ENCODE measurements at places on chromosomes 7 and 10.
A peak's percentile ranks its signal among the peaks of the same experiment; 100 is the strongest.

DNA sequence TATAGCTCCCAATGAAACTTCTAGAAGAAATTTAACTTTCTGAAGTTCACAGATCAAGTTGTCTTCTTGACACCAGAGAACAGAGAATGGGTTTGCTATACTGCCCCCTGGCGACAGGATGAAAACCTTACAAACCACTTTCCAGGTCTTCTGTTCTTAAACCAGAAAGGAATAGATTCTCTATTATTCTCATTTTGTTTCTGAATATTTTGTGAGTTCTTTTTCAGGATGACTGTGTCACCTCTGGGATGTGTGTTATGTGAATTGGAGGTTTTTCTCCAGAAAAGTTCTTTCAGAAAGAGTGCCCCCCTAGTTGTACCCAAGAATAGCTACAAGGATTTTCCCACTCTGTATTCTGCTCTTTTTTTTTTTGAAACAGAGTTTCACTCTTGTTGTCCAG is 6.3 kb downstream of the IFT22 start:
- peak; percentile 61 for DNase-seq

GRCh38 chr7:106806556-106806955 is 58.5 kb upstream of the PIK3CG start:
- no peak for DNase-seq

DNA sequence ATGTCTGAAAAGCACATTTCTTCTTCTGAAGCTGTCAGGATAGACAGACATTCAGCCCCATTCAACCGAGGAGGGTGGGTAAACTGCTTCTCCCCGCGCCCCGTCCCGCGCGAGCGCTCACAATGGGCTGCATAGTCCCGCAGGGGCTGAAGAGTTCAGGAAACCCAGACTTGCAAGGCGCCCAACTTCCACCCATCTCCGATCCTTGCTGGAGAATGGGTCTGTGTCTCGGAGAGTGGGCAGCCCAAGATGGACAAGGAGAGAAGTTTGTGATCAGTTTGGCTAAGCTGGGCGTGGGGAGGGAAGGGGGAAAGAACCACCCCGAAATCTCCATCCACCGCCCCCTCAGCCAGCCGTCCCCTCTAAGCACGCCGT is 686 bp downstream of the AASS start:
- DNase-seq = peak; percentile 16

DNA sequence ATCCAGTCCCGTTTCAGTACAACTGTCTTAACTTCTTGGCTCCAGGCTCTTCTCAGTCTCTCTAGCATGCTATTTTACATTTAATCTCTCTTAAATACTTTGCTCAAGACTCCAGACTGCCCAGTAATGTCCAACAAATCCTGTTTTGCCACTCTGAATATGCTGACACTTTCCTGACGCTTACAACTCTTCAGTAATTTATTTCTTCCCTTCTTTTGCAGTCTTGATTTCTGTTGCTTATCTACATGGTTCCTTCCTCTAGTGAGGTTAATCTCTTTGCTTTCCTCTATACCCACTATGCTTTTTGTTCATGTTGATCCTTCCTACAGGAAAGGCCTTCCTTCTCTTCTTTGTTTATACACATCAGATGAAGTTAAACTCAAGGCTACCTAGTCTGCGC is 23.7 kb downstream of the UMAD1 start:
- DNase-seq = no peak

GRCh38 chr7:68334216-68334615 is 1264.1 kb upstream of the AUTS2 start:
- no peak for DNase-seq

- DNase-seq = no peak
Measured at GRCh38 chr10:32120147-32120546, 63.9 kb upstream of the KIF5B start.

- DNase-seq = no peak
Measured at GRCh38 chr7:16028636-16029035, 342.2 kb upstream of the MEOX2 start.

- no peak for DNase-seq
Measured at GRCh38 chr7:18619311-18619710, 123.8 kb downstream of the HDAC9 start.

DNA sequence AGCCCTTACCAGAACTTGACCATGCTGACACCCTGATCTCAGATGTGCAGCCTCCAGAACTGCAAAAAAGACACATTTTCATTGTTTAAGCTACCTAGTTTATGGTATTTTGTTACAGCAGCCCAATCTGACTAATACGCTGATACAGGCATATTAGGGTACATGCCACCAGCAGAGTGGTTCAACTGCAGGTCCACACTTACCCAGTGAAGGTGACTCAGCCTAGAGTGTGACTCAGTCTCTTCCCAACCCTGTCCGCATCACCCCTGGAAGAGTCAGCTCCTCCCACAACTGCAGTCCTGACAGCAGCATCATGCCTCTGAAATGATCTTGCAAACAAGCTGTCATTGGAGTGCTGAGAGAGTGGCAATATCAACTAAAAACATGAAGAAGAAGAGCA is 30.8 kb upstream of the GOT1 start:
- DNase-seq = peak; percentile 76

DNA sequence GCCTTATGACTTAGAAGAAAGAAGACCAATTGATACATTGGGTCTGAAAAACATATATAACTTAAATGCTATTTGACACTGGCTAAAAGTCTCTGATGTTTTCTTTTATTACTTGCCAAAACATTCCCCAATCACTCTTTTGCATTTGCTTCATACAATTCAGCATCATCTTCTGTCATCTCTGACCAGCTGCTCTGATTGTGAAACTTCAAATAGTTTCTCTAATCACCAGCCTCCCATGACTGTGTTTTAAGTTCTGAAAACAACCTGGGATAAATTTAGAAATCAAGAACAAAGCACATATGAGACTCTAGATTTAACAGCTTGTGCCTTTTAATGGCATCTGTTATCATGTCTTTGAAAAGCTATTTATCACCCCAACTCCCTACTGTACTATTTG is 208.4 kb upstream of the KCND2 start:
- no peak for DNase-seq

- DNase-seq = peak; percentile 84
Measured at GRCh38 chr7:81618396-81619014, 151.3 kb downstream of the HGF start.

GRCh38 chr7:106063024-106063423 is 49.1 kb downstream of the SYPL1 start:
- DNase-seq = no peak

- no peak for DNase-seq
Measured at GRCh38 chr7:128003167-128003566, 28.1 kb downstream of the LRRC4 start.

DNA sequence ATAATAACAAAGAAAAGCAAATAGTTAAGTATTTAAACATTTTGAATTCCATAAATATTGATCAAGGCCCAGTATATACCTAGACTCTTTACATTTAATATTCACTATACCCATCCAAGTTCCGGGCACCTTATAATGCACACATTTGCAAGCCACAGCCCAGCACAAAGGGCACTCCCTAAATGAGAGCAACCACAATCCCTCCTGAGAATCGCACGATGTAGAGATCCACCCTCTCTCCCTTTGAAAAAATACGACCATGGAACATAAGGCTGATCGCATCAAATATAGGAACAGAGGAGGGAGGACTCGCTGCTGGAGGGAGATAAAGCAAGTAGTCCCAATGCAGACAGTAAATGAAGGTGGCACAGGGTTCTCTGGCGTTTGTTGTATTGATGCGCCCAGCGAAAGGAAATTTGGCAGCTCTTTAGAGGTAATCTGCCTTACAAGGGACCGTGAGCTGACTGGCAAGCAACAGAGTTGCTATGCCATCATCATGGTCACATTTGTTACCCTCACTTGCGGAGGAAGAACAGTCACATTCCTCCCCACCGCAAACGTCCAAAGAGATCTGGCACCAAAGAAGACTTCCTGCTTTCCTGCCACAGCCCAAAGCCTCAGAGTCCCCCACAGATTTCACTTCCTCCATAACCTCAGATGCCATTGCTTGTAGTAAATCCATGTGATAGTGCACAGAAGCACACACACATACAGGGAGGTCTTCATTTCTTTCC is 16.1 kb upstream of the TAS2R40 start:
- DNase-seq = no peak

DNA sequence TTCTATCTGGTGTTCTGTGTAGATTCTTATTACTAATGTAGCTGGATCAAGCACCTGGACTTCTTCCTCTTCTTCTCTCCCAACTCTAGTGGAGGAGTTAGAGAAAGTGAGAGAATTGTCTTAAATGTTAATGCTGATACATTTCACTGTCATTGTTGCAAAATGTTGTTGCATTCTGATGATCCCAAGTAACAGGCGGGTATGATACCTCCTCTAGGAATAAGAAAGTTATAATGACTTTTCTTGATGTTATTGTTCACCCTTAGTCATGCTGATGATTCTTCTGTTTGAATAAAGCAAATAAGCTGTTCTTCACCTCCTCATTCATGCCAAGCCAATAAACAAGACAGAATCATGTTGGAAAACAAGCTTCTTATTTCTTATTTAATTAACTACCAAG is 9.1 kb downstream of the CHRM2 start:
- no peak for DNase-seq

- no peak for DNase-seq
Measured at GRCh38 chr10:6059506-6059905, 2.7 kb downstream of the IL2RA start.

- DNase-seq = no peak
Measured at GRCh38 chr7:11450281-11450680, 381.7 kb downstream of the THSD7A start.

GRCh38 chr7:94635687-94636086 is 20.2 kb downstream of the SGCE start:
- DNase-seq = no peak

GRCh38 chr7:277228-277627 is 12.7 kb upstream of the FOXL3 start:
- DNase-seq = no peak

GRCh38 chr7:94898340-94898739 is 9.1 kb upstream of the PPP1R9A start:
- DNase-seq = no peak

GRCh38 chr7:93092757-93093370 is 24.9 kb downstream of the SAMD9 start:
- peak; percentile 50 for DNase-seq

GRCh38 chr7:142797391-142798377 is 26.9 kb downstream of the PRSS2 start:
- no peak for DNase-seq

- DNase-seq = no peak
Measured at GRCh38 chr10:43960981-43961380, 312.3 kb upstream of the ZNF32 start.

DNA sequence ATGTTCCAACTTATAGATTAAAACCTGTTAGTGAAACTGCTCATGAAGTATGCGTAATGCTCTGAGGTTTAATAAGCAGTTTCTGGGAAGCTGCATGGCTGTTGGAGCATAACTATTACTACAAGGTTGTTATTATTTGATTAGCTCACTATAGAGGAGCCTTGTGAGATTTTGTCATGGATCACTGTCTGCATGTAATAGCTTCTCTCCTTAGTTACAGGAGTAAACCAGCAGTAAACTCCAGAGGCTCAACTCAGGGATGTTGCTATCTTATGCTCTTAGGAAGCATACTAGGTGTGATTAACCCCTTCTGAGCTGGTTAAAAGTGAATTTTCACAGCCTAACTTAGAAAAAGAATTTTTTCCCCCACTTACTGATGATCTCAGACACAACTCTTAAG is 63.6 kb upstream of the IFRD1 start:
- peak; percentile 88 for DNase-seq

DNA sequence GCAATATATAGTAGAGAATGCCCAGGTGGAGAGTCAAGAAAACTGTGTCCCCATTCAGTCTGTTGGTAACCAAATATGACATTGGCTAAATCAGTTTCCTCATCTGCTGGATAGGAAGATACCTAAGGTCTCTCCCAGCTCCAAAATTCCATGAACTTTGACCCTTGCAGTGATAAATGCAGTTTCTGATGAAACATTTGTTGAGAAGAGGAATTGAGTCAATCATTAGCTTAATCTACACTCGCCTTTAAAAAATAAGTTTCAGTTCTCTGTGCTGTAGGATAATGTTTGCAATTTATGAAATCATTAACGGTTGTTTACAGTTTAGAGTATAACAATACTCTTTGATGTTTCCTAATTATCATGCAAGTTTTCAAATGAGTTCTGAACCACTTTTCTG is 38.0 kb upstream of the SLC25A13 start:
- DNase-seq = no peak

GRCh38 chr7:26580064-26580591 is 284.3 kb downstream of the SKAP2 start:
- DNase-seq = peak; percentile 14

- DNase-seq = no peak
Measured at GRCh38 chr10:387909-388660, 252.8 kb downstream of the ZMYND11 start.

GRCh38 chr10:99981581-99982199 is 28.1 kb downstream of the DNMBP start:
- DNase-seq = no peak

- no peak for DNase-seq
Measured at GRCh38 chr7:122813845-122814244, 72.4 kb downstream of the CADPS2 start.

- DNase-seq = peak; percentile 65
Measured at GRCh38 chr10:117788911-117789310, 246.4 kb downstream of the EMX2 start.

GRCh38 chr7:104933022-104933421 is 81.0 kb upstream of the KMT2E start:
- no peak for DNase-seq

- DNase-seq = peak; percentile 82
Measured at GRCh38 chr7:144720149-144720548, 115.7 kb downstream of the TPK1 start.

DNA sequence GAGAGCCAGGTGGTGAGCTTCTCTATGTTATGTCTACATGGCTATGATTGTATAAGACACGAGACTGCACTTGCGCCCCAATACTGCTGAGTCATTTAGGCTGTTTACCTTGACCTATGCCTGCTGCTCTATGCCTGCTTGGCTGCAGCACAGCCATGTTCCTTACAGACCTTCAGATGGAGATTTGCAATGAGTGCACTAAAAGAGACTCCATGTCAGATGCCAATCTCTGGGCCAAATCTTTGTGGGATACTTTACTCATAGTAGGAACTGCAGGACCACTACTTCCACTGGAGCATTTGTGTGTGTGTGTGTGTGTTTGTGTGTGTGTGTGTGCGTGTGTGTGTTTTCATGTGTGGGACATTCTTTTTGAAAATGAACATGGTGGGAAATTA is 50.0 kb upstream of the KMT2E start:
- DNase-seq = no peak

DNA sequence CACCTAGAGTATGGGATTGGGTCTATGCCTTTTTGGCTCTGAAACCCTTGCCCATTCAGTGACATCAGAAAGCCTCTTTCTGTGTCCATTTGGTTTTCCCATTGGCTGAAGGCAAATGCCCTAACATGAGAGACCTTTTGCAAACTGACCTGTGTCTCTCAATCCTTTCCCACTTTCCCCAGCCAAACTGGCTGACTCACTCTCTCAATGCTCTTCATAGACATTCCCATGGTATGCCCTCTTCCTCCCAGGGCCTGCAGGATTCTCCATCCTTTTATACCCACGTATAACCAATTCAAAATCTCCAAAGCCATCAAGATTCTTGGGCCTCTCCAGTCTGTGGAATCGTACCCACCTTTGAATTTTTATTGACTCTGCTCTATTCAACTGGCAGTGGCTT is 563.3 kb downstream of the GATA3 start:
- DNase-seq = peak; percentile 7
